NCI-H2171 (cell line): ENCODE measurements at places on chromosomes 4 and X.

DNA sequence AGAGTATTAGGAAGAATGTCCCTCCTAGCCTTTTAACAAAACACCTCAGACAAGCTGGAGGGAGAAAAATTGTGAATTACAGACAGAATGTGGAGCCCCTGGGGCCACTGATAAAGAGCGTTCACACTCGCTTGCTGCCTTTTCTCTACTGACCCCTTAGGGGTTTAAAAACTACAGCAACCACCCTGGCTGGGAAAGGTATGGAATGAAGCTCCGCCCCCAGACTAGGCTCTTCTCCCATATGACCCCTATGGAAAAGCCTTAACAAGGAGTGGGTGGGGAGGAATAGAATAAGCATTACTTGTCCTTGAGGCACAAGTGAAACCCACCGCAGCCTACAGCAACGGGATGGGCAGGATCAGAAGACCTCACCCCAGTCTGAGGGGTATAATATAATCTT is 26.3 kb downstream of the ANKRD50 start:
- DNase-seq: no peak

DNA sequence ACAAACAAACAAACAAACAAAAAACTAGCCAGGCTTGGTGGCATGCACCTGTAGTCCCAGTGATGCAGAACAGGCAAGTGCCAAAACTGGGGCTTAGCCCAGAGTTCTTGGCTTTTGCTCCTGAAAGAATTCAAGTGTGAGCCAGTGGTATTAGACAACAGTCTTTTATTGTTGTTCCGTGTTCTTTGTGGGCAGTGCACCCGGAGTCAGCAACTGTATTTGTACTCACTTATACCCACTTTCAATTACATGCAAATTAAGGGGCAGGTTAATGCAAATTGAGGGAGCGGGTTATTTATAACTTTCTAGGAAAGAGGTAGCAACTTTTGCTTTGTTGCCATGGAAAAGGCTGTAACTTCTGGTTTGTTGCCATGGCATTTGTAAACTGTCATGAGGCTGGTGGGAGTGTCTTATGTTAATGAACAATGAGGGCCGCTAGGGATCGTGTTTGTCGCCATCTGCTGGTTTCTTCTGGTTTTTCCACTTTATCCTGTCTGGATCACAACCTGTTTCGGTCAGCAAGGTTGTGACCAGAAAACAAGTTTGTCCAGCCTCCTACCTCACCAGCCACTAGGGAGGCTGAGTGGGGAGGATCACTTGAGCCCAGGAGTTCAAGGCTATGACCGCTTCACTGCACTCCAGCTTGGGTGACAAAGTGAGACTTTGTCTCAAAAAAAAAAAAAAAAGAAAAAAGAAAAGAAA is 88.8 kb upstream of the ESX1 start:
- DNase-seq: peak; percentile 1

- no peak for DNase-seq
Measured at GRCh38 chrX:87338510-87338909, 179.1 kb upstream of the KLHL4 start.

DNA sequence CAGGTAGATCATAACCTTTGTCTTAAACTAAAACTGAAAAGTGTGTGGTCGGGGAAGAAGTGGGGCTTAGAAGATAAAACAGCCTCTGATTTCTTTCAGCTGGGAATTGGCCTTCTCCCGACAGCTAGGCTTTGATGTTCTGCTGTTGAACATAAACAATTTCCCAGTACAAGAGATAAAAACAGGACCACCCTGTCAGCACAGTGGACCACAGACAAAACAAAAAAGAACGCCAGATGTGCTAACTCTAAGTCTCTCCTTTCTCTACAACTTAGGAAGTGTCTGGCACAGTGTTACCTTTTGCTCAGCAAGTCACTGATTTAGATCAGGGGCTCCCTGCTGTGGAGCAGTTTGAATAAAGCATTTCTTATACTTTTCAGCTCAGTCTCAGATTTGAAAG is 87.5 kb upstream of the UXT start:
- DNase-seq: no peak

GRCh38 chr4:177680308-177680707 is 238.1 kb upstream of the AGA start:
- DNase-seq: no peak

- DNase-seq: peak; percentile 44
Measured at GRCh38 chr4:3871181-3871852, 105.1 kb downstream of the ADRA2C start.

GRCh38 chrX:105462186-105462585 is 241.7 kb upstream of the TEX13A start:
- no peak for DNase-seq

DNA sequence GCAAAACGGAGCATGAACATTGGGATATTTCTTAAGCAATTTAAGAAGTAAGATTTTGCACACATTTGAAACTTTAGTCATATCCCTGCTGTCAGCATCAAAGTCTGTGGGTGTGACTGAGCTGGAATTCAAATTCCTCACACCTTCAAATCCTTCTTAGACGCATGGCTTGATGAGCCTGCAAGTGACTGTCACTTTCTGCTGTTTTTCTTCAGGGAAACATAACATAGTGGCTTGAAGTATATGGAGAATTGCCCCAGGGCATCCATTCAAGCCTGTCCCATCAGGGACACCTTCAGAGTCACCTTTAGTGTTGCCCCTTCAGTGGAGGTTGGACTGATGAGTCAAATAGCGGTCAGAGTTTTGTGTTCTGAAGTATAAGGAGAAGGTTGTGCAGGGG is 17.4 kb downstream of the FHDC1 start:
- no peak for DNase-seq

GRCh38 chrX:131854581-131854980 is 168.5 kb upstream of the STK26 start:
- DNase-seq: peak; percentile 1

DNA sequence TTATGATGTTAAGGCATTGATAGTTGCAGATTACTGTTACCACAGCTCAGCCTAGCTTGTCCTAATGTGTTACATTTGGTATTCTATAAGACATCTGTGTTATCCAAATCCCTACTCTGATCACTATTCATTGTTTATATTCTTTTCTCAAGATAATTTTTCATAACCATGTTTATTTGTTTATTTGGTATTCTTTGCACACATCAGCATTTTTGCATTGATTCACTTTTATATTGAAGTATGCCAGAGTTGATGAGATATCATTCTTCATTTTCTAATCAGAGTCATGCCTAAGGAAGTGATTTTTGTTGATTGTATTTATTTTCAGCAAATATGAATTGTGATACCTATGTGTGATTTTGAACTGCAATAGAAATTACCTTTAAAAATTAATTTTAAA is 61.2 kb upstream of the PDHA2 start:
- DNase-seq: no peak

GRCh38 chrX:121103381-121103780 is 56.0 kb downstream of the GLUD2 start:
- DNase-seq: no peak

DNA sequence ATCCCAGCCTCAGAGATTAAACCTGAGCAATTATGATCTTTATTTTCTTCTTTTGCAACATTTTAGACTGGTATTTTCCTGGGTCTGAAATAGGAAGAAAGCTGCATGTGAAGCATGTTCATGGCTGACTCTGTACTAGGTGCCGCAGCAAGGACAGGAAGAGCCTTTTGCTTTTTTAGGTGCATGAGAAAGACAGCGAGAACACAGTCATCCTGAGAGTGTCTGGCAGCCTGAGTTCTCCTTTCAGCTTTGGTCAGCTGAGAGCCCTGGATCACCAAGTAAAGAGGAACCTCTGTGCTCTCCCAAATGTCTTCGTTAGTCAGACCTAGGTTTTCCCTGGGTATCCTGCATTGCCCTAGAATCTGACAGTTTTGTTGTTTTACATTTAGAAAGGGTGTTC is 29.8 kb downstream of the FAM149A start:
- no peak for DNase-seq

DNA sequence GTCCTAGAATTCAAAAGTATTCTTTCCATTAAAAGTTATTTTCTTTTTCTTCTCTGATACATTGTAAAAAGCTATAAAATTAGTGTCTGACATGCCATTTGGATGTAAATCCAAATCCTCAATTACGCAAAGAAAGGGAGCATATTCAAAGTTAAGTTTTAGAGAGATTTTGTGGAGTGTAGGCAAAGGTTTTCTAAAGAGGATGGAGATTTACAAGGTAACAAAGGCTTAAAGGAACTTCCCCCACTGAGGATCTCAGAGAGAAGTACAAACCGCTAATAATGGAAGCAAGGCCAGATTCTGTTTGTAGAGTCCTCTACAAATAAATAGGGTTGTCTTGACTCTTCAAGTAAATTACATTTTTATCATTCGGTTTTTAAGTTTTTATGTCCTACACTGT is 91.0 kb upstream of the MAPK10 start:
- no peak for DNase-seq

DNA sequence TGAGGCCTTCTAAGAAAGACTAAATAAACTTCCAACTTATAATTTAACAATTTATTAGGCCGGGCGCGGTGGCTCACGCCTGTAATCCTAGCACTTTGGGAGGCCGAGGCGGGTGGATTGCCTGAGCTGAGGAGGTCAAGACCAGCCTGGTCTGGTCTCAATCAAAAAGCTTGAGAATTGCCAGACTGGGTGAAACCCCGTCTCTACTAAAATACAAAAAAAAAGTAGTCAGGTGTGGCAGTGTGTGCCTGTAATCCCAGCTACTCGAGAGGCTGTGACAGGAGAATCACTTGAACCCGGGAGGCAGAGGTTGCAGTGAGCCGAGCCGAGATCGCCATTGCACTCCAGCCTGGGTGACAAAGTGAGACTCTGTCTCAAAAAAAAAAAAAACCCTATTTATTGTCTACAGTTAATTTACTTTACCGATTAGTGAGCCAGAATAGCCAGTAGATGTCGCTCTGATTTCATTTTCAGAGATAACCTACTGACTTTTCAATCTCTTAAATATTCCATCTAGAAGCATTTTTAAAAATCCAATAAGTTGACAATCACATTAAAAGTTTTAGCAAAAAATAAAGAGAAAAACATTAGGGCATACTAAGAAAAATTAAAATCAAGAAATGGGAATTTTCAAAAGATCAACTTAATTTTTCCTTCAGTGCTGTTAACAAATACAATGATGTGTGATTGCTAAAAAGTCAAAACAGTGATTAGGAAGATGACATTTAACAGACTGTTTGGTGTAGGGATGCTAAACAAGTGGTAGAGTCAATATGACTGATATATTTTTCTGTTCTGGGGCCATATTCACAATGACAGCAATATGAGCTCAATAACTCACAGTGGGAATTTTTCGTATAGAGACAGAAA is 4.3 kb upstream of the SHROOM3 start:
- peak; percentile 0 for DNase-seq

DNA sequence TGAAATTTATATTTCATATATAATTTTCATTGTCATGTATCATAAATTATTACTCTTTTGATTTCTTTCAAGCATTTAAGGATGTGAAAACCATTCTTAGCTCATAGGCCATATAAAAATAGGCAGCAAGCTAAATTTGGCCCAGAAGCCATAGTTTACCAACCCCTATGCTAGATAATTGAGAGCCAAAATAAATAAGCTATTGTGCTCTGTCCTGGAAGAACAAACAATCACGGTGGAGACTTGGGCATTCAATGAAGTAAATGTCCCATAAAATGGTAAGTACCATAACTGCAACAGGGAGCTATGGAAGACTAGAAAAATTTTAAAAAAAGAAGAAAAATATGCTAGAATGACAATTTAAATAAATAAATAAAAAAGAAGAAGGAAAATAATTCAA is 60.9 kb upstream of the PACRGL start:
- DNase-seq: no peak

- no peak for DNase-seq
Measured at GRCh38 chrX:49191574-49192011, 5.4 kb upstream of the PRICKLE3 start.

GRCh38 chr4:185394568-185395237 is 1.0 kb downstream of the LRP2BP start:
- no peak for DNase-seq

DNA sequence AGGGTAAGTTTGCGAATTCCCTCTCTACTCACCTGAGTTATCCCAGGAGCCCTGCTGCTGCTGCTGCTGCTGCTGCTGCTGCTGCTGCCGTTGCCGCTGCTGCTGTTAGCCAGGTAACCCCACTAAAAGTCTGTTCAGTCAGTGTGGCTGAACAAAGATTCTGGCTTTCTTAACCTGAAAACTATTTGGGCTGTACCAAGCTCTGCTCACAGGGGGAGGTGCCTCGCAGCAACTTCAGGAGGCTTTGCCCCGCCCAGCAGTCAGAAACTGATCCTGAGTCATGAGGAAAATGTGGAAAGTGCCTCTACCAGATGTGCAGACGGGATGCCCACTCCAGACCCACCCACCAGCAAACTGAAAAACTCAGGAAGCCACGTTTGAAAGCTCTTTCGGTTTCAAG is at the start of gene CAPN6:
Gene CAPN6 (minus strand): TSS at position 145 of the 400 bp plus-strand sequence. CDS start 6,547 bp downstream, outside the sequence.
- no peak for DNase-seq

- no peak for DNase-seq
Measured at GRCh38 chrX:52034211-52034610, 34.8 kb downstream of the MAGED4B start.

DNA sequence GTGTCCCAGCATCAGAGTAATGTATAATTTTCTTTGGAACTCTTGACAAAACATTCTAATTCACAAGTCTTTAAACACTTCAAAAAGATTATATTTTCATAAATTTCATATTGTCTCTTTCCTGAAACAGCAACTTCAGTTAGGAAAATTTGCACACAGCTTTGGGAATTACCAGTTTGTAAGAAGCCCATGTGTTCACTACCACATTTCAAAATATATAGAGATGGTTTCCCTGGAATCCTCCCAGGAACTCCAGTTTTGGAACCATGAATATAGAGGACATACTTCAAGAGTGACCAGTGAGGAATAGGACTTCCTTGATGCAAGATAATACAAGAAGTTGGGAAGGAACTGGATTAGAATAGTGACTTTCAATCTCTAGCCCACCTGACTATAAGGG is 28.7 kb upstream of the HPGDS start:
- DNase-seq: no peak
